ENCODE measurements at places on chromosomes 4 and X.

GRCh38 chr4:5051278-5052203 is at the start of gene STK32B:
TSS of gene STK32B (plus strand) at chr4:5051480.
- no peak for DNase-seq

DNA sequence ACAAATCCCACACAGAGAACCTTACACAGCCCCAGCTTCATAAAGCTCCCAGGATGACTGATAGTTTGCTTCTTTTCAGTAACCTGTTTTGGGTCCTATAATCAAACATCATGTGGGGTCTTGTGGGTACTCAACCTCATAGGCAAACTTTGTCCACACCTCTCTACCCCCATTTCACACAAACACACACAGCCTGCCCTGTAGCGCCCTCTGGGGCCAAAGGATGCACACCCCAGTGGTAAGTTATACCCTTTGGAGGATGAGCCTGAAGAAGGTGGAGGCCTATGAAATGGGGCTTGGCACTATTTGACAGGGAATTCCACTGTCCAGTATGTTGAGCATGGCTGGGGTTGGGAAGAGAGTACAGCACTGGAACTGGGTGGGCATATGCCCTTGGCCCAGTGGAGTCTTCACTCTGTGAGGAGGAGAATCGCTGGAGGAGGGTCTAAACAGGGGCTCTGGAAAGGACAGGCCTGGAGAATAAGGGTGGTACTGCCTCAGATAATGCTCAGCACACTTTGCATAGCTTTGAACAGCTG is 30.5 kb upstream of the COL25A1 start:
- no peak for DNase-seq

GRCh38 chrX:39753293-39753996 is 344.3 kb downstream of the BCOR start:
- DNase-seq = no peak

- no peak for DNase-seq
These were observed 13.4 kb upstream of the ADH4 start for GRCh38 chr4:99157478-99157935.

GRCh38 chr4:132530861-132531260 is 618.2 kb upstream of the PCDH10 start:
- DNase-seq = no peak

DNA sequence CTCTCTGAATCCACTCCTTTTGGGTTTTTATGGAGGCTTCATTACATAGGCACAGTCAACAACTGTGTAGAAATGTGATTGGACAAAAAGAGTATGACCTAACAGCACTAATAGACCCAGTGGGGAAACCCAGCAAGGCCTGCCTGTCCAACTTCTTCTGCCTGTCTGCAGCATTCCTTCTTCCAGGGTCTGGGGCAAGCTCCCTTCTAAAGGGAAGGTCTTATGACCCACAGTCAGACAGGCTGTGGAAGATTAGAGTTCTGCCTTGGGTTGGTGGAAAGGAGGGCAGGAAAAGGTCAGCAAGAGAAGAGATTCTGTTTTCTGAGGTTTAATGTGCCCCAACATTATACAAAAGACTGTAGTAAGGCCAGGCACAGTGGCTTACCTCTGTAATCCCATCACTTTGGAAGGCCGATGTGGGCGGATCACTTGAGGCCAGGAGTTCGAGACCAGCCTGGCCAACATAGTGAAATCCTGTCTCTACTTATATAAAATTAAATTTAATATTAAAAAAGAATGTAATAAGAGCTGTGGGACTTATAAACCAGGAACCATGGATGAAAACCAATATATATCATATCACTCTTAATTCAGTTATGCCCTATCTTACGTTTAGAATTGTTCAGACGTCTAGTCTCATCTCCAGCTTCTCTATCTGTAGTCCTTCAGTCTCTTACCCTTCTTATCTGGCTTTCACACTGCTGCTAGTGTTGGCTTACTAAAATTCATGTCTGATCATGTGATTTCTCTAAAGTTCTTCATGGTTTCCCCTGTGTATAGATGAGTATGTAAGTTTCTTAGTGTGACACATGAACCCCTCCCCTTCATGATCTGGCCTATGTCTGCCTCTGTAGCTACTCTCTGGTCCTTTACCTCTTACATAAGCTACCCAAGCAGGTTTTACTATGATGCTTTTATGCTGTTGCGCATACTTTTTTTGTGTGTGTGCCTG is 6.2 kb downstream of the CLCN3 start:
- DNase-seq = no peak

- DNase-seq = no peak
These were observed 34.9 kb downstream of the TIGD2 start for GRCh38 chr4:89146196-89146595.

DNA sequence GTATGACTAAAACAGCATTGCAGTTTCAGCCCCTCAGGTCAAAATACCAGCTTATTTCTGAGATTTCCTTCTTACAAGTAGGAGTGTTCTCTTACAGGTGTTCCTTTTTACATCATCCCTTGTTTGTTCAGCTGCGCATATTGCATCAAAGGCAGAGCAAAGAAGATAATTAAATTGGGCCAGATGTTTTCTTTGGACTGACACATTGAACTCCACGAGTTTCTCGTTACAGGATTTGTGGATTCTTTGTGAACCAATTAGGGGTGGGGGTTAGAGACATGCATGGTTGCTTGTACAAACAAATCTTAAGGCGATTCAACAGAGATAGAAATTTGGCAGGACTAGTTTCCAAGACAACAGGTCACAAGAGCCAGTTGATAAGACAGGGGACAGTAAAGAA is 95.7 kb downstream of the SPANXN4 start:
- no peak for DNase-seq

DNA sequence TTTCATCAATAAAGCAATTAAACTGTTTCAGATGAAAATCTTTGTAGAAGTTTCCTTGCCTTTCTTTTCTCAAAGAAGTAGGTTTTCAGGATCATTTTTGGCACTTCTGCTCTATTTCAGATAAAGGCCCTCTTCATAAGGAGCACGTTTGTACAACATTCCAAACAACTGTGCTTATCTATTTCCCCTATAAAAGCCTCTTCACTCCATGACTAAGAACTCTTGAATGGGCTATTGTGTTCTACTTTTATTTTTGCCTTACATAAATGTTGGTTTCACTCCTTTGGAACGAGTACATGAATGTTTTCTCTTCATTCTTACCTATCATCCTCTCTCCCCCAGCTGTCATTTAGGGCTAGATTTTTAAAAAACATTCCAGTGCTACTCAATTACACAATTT is 288.0 kb upstream of the PPP1R2C start:
- no peak for DNase-seq

DNA sequence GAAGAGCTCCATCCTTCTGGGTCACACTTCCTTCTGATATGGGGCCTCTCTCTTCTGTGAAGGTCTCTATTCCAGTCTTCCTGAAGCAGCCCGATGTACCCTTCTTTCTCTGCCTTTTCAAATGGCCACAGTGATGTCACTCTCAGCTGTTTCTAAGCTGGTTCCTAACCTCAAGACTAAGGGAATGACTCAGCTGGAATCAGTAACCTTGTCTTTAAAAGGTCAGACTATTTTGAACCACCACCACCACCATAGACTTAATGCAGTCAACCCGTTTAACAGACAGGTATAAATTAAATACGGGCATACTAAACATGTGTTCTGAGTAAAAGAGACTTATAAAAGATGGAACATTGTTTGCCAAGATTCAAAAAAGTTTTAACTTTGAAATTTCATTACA is 121.0 kb downstream of the PPA2 start:
- no peak for DNase-seq

DNA sequence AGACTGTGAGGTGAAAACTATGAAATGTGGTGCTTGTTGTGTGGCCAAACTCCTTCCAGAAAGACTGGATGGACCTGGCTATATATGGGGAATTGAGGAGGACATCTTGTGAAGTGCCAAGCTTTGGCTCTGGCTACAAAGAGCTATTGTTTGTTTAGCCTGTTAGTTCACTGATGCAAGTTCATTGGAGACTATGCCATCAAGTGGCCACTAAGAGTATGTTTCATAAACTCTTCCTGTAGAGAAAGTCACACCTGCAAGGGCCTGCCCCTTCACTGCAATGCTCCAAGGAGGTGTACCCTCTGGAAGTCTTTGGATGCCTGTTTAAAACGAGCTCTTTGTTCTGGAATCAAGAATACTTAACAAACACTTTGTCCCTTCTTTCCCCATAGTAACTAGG is 382.0 kb downstream of the GABRG1 start:
- no peak for DNase-seq

GRCh38 chr4:155941820-155942219 is 11.8 kb downstream of the CTSO start:
- DNase-seq = no peak

DNA sequence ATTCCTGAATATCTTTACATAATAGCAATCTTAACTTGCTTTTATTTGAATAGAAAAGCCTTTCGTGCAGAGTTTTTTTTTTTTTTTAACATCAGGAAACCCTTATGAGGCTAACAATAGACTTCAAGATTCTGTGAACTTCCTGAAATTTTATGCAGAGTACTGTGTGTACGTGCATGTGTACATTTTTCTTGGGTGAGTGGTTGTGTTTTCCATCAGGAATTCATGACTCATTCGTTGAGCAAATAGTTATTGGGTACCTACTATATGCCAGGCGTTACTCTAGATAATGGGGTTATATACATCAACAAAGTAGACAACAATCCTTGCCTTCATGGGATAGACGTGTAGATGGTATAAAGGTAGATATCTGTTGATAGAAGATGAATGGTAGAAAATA is 59.1 kb downstream of the MRPL1 start:
- DNase-seq = no peak

DNA sequence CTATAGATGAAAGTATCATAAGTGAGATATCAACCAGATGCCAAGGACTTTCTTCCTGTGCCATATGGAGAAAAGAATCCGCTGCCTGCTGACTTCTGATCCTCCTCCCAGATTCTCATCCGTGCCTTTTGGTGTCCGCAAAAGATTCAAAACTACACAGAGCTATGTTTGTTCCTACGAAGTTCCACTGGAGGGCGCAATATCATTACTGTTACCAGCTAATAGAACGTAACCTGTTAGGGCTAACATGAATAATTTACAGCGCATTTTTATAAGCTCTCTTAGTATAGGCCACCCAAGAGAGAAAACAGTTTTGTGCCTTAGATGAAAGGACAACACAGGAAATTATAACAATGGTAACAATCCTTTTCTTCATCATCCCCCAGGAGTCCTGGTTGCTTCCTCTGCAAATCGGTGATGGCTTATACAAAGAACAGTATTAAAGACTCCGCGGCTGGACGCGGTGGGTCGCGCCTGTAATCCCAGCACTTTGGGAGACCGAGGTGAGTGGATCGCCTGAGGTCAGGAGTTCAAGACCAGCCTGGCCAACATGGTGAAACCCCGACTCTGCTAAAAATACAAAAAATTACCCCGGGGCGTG is 22.8 kb upstream of the CENPVL3 start:
- DNase-seq = no peak

DNA sequence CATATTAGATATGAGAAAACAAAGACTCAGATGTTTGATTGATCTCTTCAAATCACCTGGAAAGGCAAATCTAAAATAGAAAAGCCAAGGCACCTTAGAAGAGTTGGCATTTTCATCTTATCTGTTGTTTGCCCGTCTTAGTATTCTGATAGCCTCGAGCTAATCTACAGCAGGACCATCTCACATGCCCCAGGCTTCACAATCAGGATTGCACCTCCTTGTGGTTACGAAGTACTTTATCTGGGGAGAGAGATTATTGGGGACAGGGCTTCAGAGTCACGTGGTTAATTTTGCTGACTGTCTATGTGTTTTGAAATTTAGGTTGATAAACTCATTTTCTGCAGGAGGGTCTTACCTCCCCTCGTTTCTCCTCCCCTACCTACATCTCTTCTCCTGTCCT is 313.1 kb upstream of the ANXA10 start:
- no peak for DNase-seq
